ENCODE measurements at places on chromosomes 1 and 21.

DNA sequence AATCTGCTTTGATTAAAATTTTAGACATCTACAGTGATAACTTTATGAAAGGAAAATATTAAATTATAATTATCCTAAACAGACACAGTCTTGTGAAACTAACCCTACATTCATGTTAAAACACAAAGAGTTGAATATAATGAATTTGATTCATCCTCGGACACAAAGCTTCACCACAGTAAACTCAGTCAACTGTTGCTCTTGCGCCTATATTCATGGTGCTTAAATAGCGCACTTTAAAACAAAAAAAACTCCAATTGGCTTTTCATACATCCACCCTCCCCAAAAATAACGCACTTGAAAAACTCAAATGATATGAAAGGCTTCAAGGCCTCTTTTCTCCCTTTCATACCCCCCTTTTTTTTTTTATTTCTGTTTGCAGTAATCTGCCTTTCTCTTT, 260.3 kb downstream of the FAF1 start:
- DNase-seq: no peak

- DNase-seq: no peak
Measured at GRCh38 chr1:232627171-232627570, 2.8 kb downstream of the SIPA1L2 start.

DNA sequence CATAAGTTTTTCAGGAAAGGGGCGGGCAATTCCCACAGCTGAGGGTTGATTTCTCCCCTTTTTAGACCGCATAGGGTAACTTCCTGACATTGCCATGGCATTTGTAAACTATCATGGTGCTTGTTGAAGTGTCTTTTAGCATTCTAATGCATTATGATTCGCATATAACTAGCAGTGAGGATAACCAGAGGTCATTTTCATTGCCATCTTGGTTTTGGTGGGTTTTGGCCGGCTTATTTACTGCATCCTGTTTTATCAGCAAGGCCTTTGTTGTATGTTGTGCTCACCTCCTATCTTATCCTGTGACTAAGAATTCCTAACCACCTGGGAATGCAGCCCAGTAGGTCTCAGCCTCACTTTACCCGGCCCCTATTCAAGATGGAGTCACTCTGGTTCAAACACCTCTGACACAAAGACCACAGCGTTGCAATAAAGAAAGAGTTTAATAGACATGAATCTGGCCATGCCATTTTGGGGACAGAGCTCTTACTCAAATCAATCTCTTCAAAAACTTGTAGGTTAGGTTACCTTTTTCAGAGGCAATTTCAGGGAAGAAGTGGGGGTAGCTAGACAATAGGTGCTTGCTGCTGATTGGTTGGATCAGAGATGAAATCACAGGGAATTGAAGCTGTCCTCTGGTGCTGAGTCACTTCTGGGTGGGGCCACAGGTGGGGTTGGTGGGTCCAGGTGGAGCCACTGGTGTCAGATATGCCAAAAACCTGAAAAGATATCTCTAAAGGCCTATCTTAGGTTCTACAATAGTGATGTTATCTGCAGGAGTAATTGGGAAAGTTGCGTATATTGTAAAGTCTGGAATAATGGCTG, 23.3 kb downstream of the TBX19 start:
- DNase-seq: no peak

- DNase-seq: no peak
Measured at GRCh38 chr21:44889625-44890337, 16.3 kb upstream of the PTTG1IP start.

GRCh38 chr1:118688891-118689290, 299.3 kb downstream of the TBX15 start:
- no peak for DNase-seq

GRCh38 chr1:182575540-182576149, 13.4 kb downstream of the RNASEL start:
- DNase-seq: peak; percentile 57

DNA sequence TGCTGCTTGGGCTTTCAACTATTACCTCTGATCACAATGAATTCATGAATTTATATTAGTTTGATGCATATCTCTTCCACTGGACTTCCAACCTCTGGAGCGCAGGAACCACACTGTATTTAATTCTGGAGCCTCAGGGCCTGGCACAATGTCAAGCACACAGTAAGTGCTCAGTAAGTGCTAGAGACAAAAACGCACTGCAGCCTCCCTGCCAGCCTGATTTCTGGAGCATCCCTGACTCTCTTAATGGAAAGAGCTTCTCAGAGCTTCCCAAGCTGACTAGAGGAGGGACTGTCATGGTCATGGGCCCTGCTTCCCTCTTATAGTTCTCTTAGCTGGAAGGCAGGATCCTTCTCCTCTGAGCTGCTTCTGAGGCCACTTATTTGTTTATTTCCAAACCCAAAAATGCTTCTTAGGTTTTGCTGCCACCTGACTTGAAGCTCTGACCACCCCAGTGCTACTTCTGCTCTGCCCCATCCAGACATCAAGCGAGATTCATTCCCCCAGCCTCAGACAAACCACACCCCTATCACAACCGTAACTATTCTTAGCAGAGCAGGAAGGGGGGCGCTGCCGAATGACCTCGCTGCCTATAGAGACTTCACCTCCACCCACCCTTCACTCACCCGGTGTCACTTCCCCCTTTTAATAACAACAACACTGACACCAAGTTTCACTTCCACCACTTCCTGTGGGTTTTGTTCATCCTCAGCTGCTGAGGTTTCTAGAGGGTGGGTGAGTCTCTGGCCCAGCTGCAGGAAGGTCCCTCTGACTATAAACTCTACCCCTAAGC, 33.6 kb downstream of the NUAK2 start:
- DNase-seq: no peak

- DNase-seq: peak; percentile 96
Measured at GRCh38 chr1:47179017-47179987, 10.5 kb downstream of the PDZK1IP1 start.

DNA sequence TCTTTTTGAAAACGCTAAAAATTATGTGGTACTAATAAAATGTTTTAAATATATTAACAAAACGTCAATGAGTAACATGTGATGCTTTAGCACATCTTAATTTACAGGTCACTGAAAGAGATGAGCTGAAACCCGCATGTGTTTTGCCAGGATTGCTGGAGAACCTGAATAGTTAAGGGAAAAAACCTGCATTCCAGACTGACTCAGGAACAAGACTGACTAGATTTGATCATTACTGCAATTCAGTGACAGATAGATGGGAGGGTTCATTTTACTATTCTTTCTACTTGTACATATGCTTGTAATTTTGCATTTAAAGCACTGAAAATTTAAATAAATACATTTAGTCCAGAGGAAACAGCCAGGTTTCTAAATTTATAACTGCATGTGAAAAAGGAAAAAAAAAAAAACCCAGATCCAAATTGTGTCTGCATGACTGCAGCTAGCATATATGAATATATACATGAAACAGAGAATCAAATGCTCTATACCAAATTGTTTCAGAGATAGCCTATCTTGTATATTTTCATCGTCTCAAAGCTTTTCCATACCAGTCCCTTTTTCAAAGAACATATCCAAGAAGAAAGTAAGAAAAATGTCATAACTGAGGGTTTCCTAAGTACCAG, 71.7 kb downstream of the APP start:
- no peak for DNase-seq

GRCh38 chr1:243316366-243316989, 60.6 kb downstream of the SDCCAG8 start:
- no peak for DNase-seq

DNA sequence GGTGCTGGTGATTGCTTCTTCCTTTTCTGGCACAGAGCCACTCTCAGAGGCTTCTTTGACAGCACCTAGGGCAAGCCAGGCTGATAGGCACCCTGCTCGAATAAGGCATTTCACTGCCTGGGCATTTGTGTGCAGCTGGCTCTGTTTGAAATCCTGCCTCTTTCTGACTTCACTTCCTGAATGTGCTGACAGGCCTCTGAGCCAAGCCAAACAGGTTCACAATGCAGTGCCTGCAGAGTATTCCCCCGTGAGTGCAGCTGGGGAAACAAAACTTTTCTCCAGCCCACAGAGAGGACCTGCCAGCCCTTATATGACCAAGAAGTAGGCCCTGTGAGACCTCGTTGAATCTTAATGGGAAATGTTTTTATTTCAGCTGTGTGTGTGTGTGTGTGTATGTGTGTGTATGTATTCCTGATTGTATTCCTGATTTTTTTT, 10.4 kb downstream of the JUN start:
- no peak for DNase-seq

- no peak for DNase-seq
Measured at GRCh38 chr1:159828581-159829272, 2.1 kb downstream of the SLAMF8 start.

GRCh38 chr1:234969581-234970400, 158.8 kb downstream of the TOMM20 start:
- no peak for DNase-seq

- DNase-seq: no peak
Measured at GRCh38 chr21:44710294-44710665, 1.1 kb downstream of the TSPEAR start.

- no peak for DNase-seq
Measured at GRCh38 chr1:3052501-3052900, 16.5 kb upstream of the PRDM16 start.

- DNase-seq: no peak
Measured at GRCh38 chr1:110605901-110606656, at the start of gene KCNA2. TSS of gene KCNA2 (minus strand) at chr1:110606358. CDS start at chr1:110604782, 1,576 bp downstream.

GRCh38 chr21:19343711-19344110, 940.1 kb upstream of the TMPRSS15 start:
- DNase-seq: no peak

GRCh38 chr1:211677659-211678058, 2.2 kb upstream of the NEK2 start:
- no peak for DNase-seq

GRCh38 chr1:90710579-90711536, 6.2 kb downstream of the BARHL2 start:
- no peak for DNase-seq

- no peak for DNase-seq
Measured at GRCh38 chr1:61980561-61980960, 214.1 kb upstream of the L1TD1 start.

DNA sequence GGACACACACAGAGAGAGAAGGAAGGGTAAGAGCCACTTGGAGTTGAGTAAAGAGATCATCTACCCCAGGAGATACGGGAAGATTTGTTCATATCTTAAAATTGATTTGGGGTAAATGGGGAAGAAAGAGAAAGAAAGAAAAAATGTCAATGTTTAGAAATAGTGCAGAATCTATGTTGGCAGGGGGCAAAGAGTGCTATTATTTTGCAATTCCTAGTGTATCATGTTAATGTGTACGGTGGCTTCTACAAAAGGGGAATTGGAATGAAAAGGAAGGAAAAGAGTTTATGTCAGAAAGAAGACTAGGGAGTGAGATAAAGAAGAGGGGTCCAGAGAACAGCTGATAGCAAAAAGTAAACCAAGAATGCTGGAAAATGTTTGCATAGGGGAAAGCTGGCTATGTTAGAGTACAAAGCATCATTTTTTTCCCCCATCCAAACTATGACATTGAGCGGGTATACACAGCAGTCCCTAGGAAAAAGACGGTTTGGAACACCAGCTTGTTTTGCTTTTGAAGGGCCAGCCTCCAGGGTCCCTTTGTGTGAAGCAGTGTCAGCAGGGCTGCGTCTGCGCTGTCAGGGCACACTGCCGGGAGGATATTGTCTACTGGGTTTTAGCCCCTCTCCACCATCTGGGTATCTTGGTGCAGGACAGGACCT, 10.8 kb downstream of the LRRC8D start:
- DNase-seq: no peak

GRCh38 chr1:165686121-165686970, 12.0 kb downstream of the ALDH9A1 start:
- DNase-seq: no peak

DNA sequence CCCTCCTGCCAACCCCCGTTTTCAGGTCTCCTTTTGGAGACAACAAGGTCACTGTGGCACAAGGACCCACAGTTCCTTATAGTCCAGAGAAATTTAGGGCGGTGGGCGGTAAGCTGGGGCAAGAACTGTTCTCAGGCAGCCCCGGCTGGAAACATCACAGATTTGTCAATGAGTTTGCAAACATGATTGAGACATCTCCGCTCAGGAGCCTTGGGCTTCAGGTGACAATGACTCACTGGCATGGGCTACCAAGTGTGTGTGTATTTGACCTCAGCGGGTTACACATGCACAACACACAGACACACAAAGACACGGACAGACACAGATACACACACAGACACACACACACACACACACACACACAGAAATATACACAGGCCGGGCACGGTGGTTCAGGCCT, 58.2 kb upstream of the ABCG1 start:
- DNase-seq: no peak

- no peak for DNase-seq
Measured at GRCh38 chr1:94971491-94971924, 44.6 kb upstream of the CNN3 start.

DNA sequence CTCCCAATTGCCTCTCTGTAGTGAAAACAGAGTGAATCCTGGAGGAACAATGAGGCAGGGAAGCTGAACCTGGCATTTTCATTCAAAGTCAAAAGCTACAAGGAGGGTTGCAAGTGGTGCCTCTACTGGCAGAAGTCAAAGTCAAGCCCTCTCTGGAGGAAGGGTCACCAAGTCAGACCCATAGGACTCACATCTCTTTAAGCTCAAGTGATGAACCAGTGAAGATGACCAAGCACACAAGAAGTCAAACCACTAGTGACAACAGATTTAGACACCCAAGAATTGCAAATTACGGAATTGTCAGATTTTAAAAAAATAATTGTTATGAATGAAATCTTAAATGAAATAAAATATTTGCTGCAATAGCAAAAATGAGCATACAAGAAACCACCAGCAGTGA, 81.1 kb upstream of the ATP1B1 start:
- DNase-seq: no peak

All from HT-29 (cell line).